ENCODE measurements at places on chromosomes 16 and 17. TPM values are rescaled to one million over a fixed set of nuclear protein-coding genes. Genes with fewer than 3 reads are reported as not detected.
A peak's percentile ranks its signal among the peaks of the same experiment; 100 is the strongest.

DNA sequence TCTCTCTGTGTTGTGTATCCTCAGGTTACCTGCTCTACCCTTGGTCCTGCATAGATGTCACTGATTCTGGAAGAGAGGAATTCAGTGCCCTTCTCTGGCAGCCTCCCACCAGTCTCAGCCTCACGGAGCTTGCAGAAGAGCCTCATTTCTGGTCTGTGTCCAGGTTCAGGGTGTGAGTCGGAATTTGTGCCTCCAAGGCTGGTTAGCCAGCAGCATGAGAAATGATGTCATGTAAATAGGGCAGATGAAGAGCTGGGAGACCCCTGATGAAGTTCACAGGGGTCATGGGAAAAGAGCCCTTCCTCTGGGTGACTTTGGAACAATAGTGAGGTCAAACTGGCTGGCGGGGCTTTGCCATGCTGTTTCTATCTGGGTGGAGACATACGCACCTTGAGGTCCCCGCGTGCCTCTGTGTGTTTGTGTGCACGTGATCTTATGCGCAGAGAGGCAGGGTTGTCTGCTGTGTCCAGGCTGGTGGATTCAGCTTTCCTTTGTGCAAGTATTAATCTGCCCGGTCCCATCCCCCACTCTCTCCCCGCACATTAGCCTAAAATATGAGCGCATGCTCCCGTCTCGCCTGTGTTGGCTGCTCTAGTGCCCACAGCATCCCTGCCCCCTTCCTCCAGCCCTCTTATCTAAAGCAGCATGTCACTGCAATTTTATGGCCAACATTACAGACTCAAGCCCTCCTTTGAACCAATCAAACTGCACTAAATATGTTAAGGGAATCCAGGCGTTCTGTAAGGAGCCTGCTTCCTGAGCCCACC lies 256.3 kb upstream of the ZFHX3 start:
- no peak for ATAC-seq

GRCh38 chr16:14291286-14291685 lies 220.2 kb downstream of the MRTFB start:
- ATAC-seq, result no peak

- no peak for ATAC-seq
Observed at GRCh38 chr16:8646326-8647053, 25.0 kb downstream of the METTL22 start.

- ATAC-seq, result no peak
Observed at GRCh38 chr17:77690271-77691161, 268.0 kb upstream of the TNRC6C start.

GRCh38 chr17:79339321-79339720 lies 264.7 kb downstream of the ENGASE start:
- no peak for ATAC-seq

GRCh38 chr17:49210158-49211029 lies at the start of the genes ABI3 and GNGT2:
ABI3 (plus strand) TSS chr17:49210707; CDS start chr17:49210725, 18 bp downstream.
GNGT2 (minus strand) TSS chr17:49210574; CDS start chr17:49207422, 3,152 bp downstream.
- ATAC-seq, result peak; percentile 97

DNA sequence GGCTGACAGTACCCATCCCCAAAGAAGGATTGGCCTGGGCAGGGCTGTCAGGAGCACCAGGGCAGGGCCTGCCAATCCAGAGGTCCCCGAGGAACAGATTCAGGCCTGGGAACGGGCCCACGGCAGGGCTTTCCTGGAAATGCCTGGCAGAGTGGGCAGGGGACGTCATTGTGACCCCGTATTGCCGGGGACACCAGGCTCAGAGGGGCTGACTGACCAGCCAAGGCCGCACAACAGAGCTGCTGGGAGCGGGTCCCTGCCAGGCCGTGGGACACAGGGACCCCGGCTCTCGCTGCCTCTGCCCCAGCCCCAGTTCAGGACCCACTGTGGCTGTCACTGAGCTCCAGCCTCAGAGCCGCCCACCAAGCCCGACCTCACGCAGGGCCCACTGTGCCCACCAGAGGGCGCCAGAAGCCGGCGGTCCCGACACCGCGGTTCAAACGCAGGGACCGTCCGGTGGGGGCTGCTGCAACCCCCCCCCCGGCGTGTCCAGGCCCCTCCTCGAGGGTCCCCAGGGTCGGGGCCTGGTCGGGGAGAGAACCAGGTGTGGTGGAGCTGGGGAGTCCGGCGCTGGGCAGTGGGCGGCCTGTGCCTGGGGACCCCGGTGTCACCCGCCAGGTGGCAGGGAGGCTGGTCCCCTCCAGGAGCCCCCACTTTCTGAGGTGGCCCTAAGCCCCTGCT lies 15.2 kb upstream of the SSTR5 start:
- peak; percentile 64 for ATAC-seq

- ATAC-seq, result no peak
Observed at GRCh38 chr17:72693956-72694355, 398.5 kb downstream of the SLC39A11 start.

DNA sequence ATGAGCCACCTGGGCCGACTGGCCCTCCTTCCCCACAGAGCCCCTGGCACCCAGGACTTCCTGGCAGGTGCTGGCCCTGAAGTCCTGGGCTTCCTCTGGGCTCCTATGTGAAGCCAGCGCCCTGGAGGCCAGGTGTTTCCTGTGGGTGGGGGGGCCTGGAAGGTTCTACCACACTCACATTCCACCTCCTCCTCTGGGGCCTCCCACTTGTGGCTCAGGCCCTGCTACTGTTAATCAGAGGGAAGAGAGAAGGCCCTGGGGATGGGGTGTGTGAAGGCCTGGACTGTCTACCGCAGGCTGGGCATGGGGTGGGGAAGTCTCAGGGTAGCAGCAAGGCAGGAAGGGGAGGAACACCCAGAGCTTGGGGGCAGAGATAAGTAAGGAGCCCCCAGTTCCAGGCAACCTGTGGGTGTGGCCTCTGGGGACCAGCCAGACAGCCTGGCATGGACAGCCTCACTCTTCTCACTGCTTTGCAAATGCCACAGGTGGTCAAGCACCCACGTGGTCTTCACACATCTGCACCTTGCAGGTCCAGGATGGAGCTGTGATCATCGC lies 111.9 kb upstream of the TNRC6C start:
- ATAC-seq, result no peak

- no peak for ATAC-seq
Observed at GRCh38 chr16:16027728-16028310, 78.4 kb downstream of the ABCC1 start.

GRCh38 chr16:54883358-54883757 lies 47.3 kb upstream of the IRX5 start:
- no peak for ATAC-seq

- no peak for ATAC-seq
Observed at GRCh38 chr17:31293581-31293980, 3.5 kb downstream of the OMG start.

DNA sequence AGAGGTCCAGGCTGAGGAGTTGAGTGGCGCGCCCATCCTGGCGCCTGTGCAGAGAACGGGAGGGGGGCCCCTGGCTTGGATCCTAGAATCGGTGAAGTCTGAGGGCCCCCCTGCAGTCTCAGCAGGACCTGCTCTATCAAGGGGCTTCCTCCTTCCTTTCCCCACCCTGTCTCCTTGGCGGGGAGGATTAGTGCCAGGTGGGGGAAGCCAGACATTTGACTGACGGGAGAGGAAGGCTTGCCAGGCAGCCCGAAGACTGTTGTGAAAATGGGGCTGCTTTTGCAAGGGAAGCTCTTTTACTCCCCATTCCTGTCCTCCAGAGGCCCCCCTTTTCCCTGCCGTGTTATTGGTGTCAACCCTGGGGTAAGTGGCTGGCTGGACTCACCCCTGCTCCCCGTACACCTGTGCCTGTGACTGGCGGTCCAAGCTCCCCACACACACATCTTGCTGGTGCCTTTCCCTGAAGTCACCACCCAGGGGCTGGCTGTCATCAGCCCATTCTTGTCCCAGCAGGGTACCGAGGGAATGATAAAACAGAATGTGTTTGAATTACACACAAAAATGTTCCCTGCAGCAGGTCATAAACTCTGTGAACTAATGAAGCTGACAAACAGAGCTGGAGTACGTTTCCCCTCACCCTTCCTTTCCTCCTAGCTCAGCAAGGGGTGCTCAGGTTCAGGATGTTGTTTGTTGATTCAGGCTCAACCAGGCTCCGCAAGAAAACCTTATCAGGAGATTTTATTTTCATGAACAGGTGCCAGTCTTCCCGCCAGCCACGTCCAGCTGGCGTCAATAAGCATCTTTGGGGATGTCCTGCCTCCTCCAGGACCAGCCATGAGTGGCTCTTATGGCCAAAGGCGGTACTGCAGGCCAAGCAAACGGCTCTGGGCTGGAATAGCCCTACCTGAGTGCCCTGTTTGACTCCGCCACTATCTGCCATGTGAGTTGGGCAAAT lies 4.4 kb upstream of the ARMC7 start:
- no peak for ATAC-seq

DNA sequence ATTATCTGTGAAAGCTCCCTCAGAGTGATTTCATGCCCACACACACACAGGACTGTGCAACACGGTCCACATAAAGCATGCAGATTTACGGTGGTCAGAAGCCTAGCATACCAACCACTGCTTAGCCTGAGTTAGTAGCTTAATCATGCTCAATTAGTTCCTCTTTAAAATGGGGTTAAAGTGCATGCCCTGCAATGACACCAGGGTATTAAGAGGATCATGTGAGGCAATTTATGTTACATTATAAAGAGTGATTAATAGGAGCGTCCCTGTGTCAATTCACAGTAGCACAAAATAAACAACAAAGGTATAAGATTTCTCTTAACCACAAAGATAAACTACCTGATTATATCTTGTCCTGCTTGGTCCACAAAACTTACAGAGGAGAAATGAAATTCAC lies 39.8 kb downstream of the C17orf67 start:
- ATAC-seq, result no peak

- ATAC-seq, result peak; percentile 68
Observed at GRCh38 chr16:79093554-79093967, 507.0 kb downstream of the MAF start.

GRCh38 chr16:17177959-17178905 lies 292.5 kb downstream of the XYLT1 start:
- ATAC-seq, result no peak

DNA sequence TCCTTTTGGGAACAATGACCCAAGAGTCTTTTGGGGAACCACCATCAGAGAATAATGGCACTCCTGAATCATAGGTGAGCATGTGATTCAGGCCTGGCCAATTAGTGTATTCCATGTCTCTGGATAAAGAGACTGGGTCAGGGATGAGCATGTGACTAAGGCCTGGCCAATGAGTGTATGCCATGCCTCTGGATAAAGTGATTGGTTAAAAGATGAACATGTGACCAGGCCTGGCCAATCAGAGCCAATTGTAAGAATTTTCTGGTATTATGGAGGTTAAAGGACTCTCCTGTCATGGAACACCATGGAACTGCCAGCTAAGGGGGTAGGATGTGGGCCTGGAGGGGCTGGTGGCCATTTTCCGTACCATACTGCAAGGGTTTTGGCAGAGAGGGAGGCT lies 194.3 kb downstream of the C16orf78 start:
- peak; percentile 28 for ATAC-seq

DNA sequence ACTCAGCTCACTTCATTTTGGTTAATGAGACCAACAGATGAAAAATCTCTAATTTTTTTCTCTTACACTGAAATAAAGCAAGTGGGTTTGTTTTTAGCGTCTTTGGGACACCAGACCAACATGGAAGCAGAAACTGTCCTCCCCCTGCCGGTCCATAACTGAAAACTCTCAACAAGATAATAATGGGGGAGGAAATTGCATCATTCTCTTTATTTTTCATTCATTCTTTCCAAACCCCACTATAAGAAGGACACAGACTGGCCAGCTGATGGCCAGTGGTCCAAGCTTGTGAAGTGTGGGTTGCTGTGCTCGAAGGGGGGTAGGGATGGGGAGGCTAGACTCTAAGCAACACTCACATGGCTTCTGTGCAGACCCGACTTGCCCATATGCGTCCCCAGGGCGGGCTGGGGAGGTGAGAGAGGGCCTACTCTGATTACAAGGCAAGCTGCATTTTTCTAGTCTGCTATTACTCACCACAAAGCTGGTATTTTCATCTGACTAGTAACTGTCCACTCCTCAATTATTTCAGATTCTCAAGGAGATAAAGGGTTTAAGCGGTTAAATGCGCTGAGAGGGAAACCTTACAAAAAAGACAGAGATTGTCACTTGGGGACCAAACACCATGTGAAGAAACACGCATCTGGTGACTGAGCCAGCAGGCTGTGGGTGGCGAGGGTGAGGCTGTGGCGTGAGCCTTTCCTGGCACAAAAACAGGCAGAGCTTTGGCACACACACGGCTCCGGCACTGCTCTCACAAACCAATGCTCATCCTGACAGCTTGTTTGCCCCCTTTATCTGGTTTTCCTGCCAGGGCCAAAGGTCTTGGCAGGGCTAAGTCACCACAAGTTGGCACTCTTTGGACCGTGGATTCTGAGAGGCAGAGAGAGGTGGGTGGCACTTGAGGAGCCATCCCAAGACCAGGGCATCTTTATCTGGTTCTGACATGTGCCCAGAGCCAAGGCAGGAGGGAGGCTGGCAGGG lies 38.2 kb downstream of the MARF1 start:
- ATAC-seq, result no peak

GRCh38 chr17:29674281-29674680 lies 51.6 kb upstream of the CORO6 start:
- ATAC-seq, result no peak

DNA sequence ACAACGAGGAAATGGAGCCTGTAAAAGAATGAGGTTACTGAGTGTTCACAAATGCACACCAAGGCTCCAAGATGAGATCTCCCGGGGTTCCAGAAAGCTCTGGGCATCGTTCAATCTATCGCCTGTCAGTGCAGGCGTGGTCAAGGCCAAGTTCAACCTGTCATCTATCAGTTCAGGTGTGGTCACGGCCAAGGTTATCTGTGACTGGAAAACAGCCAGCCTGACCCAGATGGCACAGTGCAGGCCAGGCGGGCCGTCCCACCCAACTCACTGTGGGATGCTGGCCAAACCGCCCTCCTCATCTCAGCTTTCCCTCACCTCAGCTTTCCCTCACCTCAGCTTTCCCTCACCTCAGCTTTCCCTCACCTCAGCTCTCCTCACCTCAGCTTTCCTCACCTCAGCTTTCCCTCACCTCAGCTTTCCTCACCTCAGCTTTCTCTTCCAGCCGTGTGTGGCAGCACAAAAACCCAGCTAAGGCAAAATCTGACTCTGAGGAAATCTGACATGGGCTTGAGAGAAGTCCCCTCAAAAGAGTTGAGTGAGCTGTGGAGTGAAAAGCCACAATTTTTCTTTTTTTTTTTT lies 2.4 kb downstream of the CHMP1A start:
- ATAC-seq, result no peak

The C16orf86 gene
- 1.8 TPM for total RNA-seq

The PLK1 gene
- 64.0 TPM for total RNA-seq

The CCL4 gene
- total RNA-seq, result 26.1 TPM

The KRT33A gene
- not detected for total RNA-seq

The MVD gene
- total RNA-seq, result 84.3 TPM

The SLC39A11 gene
- total RNA-seq, result 13.1 TPM

The ZMYND15 gene
- total RNA-seq, result not detected

The ATP2A1 gene
- total RNA-seq, result 2.2 TPM

The KRT28 gene
- total RNA-seq, result not detected

The GGNBP2 gene
- total RNA-seq, result 84.2 TPM

The FBXO31 gene
- total RNA-seq, result 29.1 TPM

All from activated T-helper 17 cell treated with anti-CD3 and anti-CD28 coated beads, Interleukin-2, amount 50 U/mL, for 72 hours (primary cell).